ENCODE measurements at places on chromosomes 3 and 15.

- DNase-seq: no peak
Observed at GRCh38 chr3:107432013-107432515, 54.8 kb downstream of the CCDC54 start.

DNA sequence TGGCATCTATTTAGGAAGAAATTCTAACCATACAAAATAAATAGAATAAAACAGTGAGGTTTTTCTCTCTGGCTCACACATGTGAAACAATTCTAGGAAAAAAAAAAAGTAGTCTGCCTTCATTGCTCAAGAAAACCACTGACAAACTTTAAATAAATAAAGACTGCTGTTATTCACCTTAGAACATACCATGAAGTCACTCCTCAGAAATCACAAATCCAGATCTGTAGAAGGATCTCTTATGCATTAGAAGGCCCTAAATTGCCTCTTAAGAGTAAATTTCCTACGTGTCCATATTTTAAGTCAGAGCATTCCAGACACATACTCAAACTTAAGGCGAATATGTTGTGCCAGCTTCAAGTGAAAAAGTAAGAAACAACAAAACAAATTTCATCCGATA, 217.3 kb downstream of the ZIC4 start:
- no peak for DNase-seq

GRCh38 chr3:63386568-63386967, 108.5 kb downstream of the SYNPR start:
- no peak for DNase-seq

DNA sequence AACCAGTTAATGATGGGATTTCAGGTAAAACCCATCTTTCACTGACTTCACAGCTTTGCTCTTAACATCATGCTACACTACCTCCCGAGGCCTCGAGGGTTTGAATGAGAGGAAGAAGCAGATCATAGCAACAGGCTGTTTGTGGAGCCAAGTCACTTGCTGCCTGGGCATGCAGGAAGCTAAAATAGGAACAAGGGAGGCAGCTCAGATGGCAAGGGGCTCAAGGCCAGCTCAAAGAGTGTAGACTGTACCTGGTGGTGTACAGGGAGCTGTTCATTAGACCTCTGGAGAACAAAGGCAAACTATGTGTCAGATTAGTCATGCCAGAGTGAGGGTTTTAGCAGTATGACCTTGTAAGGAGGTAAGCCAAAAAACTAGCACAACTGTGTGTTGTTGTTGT, 28.8 kb downstream of the ARRDC4 start:
- no peak for DNase-seq

DNA sequence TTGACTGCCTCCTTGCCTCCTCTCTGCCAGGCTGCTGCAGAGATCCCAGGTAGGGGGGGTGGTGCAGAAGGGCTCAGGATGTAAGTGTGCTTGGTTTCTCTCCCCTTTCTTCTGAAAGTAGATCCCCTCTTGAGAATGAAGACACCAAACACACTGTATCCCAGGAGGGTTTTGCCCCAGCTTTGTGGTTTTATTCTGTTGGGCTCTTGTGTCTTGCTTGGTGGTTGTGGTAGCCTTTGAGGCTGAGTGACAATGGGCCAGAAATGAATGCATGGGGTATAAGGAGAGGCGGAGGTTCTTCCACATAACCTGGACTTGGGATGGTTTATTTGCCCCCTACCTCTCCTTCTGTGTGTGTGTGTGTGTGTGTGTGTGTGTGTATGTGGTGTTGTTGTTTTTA, 5.7 kb downstream of the PDIA5 start:
- DNase-seq: no peak

- no peak for DNase-seq
Observed at GRCh38 chr3:38474928-38475605, 21.1 kb upstream of the EXOG start.

- DNase-seq: no peak
Observed at GRCh38 chr3:168990134-168990533, 673.4 kb downstream of the MECOM start.

DNA sequence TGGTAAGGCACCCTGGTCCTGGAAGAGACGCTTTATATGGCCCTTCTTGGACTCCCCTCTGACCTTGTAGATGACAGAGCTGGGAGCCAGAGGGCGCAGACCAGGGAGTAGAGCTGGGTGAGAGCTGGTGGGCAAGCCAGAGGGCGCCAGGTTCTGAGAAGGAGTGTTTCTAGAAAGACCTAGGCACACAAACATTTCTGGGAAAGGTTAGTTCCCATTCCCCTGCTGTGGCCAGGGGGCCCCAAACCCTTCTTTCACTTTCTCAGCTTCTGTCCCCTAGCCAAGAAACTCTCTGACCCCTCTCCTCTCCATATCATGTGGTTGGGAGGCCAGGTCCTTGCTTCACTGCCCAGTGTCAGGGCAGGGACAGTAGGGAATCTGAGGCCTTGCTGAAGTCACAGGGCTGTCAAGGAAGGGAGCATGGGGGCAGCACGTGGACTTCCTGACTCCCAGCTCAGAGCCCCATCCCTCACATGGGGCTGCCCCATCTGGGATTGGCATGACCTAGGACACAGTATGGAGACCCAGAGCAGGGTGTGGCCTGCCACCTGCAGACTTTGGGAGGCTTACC, 3.6 kb downstream of the HEMK1 start:
- no peak for DNase-seq

DNA sequence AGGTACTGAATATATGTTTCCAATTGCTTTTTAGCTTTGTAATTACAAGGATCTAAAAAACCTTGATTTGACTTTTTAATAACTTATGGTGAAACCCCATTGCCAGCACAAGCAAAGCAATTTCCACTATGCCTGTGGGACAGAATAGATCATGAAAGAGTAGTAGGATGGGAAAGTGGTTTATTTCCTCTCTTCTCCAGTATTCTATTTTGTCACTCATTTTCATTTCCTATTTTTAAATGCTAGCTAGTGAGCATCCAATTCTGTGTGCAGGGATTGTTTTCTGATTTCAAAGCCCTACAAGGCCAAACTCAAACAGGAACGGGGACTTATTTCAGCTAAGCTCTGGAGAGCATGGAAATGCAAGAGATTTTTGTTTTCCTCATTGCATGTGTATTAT, 132.0 kb upstream of the TGFBR2 start:
- no peak for DNase-seq

- no peak for DNase-seq
Observed at GRCh38 chr15:88341653-88342052, 85.1 kb upstream of the NTRK3 start.

GRCh38 chr3:100852840-100853239, 140.4 kb downstream of the ABI3BP start:
- DNase-seq: no peak

- DNase-seq: peak; percentile 72
Observed at GRCh38 chr3:177596816-177597271, 399.6 kb upstream of the TBL1XR1 start.

DNA sequence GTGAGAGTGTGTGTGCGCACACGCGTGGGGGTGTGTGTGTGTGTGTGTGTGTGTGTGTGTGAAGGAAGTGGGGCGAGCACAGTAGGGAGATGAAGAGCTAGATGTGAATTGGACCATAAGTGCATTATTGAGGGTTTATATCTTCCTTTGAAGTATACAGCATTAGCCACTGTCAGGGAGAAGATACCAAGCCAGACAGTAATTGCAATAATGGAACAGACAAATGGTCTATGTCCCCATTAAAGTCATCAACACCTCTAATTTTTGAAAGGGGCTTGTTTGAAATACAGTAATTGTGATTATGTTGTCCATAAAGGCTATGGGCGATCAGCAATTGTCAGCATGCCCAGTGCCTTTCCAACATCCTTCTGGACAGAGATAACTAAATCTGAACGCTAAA, 429.2 kb upstream of the NR2F2 start:
- no peak for DNase-seq

- DNase-seq: peak; percentile 41
Observed at GRCh38 chr3:188133646-188134045, 20.3 kb upstream of the LPP start.

- DNase-seq: no peak
Observed at GRCh38 chr15:24777307-24777706, 101.7 kb downstream of the NPAP1 start.

- DNase-seq: peak; percentile 56
Observed at GRCh38 chr15:96421178-96421601, 90.7 kb downstream of the NR2F2 start.
